NCI-H446 (cell line): ENCODE measurements at places on chromosomes 4 and X.

DNA sequence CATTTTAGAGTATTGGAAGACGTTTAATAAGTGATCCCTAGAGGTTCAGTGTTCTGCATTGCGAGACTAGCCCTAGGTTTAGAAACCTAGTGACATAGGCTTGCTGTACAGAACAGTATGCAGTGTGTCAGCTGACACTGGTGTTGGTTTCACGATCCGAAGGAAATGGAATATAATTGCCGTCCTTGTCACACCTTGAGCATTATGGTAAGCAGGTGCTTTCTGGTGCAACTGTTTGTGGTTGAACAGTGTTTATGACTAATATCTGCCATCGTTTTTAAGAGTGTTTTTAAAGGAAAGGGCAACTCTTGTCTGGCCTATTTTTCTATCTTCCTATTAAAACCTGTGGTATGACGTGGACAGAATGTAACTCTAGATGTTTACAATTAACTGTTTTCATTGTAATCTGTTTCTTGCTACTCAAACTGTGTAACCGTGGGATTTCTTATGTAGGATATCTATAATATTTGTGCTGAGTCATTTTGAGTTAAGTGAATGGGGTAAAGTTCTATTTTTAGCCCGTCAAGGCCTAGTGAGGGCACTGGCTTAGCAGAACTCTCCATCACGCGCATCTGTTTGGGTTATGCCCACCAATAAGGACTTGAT, 53.8 kb upstream of the TBC1D14 start:
- no peak for DNase-seq

DNA sequence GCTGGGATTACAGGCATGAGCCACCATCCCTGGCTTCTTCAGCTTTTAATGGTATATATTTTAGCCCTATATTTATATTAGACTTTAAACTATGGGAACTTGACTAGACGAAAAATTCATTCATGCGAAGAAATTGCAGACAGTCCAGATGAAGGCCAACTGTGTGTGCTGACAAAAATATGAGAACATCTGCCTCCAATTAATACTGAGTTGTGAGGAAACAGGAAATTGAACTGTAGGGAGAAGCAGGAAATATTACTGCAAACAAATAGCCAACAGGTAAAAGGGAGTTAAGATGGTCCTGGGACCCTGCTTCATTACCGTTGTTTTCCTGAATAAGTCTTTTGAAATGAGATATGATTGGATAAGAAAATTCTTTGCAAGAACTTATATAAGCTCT, 26.3 kb downstream of the MGARP start:
- DNase-seq: no peak

DNA sequence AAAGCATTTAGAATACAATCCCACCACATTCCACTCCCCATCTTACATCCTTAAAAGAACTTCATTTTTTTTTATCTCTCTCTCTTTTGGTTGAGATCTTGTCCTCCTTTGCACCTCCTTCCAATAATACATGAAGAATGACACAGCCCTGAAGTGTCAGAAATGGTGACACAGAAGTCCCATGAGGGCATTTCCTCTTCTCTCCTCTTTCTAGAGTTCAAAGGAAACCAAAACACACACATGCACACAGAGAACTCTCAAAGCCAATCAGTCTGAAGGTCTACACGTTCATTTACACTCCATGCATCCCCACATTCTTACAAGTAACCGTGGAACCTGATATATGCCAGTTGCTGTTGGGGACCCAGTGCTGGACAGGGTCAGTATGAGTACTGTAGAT, 450.7 kb downstream of the HNRNPD start:
- no peak for DNase-seq

GRCh38 chr4:22385611-22386011, 130.3 kb downstream of the ADGRA3 start:
- DNase-seq: no peak

GRCh38 chrX:15617111-15617510, 16.4 kb upstream of the ACE2 start:
- DNase-seq: no peak

DNA sequence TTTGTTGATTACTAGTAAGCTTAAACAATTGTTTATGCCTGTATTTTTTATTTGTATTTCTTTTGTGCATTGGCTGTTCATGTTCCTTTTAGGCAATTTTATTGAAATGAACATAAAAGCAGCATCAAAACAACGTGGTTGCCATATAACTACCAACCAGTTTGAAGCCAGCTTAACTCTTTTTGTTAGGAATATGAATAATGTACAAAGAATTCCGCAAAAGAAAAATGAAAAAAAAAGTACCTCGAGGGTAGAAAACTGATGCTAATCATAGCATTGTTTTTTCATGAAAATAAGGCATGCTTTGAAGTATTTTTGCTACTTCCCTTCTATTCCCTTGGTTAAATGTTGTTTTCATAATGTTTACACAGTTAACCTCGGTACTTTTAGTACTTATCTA, 1024.0 kb upstream of the SLIT2 start:
- DNase-seq: no peak

DNA sequence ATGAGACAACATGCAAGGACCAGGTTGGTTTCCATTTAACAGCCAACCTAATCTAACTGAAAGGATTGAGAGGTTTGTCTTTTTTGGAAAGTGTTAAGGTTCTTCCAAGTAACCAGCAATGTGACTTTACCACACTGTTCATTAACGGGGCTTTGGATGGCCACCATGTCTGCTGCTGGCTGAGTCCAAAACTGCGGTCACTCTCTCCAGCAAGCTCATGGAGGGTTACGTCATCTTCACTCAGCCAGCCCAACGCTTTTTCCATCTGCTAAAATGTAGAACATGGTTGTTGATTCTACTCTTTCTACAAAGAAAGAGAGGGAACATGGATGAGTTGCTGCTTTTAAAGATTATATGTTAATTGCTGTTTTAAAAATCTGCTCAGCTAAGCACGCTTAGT, 11.0 kb downstream of the PKD2 start:
- DNase-seq: no peak

DNA sequence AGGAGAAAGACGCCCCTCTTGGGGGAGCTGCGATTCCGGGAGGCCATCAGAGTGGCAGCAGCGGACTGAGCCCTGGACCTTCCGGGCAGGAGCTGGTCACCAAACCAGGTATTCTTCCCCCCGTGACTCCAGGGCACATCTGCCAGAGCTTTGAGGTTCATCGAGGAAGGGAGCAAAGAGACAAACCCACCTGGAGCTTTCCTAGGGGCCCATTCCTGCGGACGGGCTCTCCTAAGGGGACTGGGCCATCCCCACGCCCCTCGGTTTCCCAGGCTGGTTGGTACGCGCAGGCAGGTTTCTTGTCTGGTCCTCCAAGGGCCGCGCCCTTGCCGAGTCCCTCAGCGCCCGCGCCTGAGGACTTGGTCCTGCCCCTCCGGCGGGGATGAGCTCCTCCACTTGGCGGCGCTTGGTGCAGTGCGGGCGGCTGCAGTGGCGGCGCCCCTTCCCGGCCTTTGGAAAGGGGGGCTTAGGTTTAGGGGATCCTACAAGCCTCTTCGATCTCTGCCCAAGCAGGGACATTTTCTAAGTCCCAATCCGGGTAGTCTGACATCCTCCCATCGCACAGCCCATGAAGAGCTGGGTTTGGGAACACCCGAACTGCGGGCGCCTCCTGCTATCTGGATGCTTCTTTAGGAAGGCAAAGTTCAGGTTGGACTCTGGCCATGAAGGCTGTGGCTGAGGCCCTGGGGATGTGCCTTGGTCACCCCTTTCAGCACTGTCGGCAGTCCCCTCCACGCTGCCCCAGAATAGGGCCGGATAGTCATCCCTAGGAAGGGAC, 538 bp downstream of the STBD1 start:
- DNase-seq: no peak

DNA sequence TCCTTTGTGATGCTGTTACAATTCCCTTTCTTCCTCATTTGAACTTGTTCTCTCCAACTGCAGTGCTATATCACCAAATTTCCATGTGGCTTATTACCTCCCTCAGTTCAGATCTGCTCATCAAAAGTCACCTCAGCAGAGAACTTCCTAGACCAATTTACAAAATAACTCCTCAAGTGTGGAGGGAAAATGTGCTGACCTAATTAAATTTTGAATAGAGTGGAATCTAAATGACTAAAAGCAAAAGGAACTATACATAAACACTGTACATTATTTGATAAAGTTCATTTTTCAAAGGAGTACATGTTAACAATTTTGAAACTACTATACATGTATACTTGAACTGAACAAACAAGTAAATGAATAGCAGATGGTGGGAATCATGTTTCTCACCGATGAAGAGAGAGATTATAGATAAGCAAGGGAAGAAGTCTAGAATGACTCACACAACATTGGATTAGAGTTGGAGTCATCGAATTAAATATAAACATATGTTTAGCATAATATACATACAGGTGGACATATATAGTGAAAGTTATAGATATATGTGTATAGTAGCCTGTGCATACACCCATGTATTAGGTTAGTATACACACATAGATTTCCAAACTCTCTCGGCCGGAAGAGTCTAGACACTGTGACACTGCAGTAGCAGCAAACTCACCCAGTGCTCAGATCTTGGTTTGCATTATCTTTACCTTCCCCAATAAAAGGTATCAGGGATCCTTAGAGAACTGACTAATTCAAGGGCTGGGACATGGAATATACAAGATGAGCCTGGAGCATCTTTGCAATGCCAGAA, 318.7 kb downstream of the PCDH18 start:
- no peak for DNase-seq

GRCh38 chr4:159757499-159757898, 654.6 kb downstream of the RAPGEF2 start:
- DNase-seq: no peak

DNA sequence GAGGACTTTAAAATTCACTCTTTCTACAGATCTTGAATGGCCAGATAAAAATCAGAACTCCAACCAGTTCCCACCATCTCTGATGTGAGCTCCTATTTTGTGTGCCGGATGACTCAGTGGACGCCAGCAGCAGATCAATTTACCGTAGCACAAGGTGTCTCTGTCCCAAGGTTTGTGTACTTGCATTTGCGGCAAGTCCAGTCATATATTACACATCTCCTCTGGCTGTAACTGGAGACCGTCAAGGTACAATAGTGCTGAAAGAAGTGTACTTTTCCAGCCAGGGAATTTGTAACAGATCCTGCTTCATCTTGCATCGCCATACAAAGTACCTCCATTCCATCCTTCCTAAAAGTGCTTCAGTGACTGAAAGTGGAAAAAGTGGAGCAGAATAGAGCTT, 108.2 kb upstream of the SORBS2 start:
- no peak for DNase-seq

DNA sequence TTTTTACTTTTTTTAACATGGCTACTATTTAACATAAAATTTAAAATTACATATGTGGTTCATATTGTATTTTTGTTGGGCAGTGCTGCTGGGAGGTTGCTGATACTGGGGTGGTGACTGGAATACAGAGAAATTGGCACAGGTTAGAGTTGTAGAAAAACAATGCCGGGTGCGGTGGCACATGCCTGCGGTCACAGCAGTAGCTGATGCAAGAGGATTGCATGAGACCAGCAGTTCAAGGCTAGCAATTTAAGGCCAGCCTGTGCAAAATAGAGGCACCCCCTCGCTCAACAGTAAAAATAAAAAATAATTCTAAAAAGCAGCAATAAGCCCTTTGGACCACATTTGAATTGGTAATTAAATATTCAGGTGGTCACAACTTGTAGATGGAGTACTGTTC, 11.8 kb upstream of the CPE start:
- DNase-seq: no peak

DNA sequence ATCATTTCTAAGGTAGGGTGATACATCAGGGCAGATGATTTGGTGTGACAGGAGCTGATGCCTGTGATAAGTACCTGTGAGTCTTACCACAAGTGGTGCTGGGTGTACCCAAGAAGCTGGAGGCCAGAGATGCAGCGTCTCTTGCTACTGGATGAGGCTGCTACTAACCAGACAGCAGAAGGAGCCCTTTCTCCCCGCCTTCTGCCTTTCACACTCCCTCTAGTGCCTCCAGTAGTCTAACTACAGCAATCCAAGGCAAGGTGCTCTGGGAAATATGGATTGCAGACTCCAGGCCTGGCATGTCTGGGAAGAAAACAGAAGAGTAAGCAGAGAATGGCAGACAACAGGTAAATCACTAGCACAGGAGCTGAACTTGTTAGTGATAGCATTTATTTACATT, 470.8 kb downstream of the NKX6-1 start:
- no peak for DNase-seq

DNA sequence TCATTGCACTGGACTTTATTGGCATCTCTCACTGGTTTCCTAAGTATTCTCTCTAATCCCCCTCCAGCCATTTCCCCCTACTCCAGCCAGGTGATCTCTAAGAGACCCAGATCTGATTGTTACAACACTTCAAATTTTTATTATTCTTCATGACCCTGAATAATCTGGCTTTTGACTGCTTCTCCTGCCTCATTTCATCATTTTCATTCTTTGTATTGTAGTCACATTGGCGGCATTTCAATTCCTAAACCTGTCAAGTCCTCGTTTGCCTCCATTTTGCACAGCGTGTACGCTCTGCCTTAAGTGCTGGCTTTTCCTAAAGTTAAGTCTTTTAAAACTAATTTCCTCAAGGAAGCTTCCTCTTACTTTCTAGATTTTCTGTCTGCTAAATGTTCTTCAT, 31.6 kb downstream of the UBE2K start:
- no peak for DNase-seq

- peak; percentile 40 for DNase-seq
These were observed 1.2 kb downstream of the GABRB1 start for GRCh38 chr4:47032405-47033106.
